Kidney epithelial cell (primary cell): ENCODE measurements at places on chromosomes 7 and 10. TPM values are rescaled to one million over a fixed set of nuclear protein-coding genes. Genes with fewer than 3 reads are reported as not detected.

Gene ABLIM1
- 41.9 and 51.9 TPM in 2 replicates for total RNA-seq

DNA sequence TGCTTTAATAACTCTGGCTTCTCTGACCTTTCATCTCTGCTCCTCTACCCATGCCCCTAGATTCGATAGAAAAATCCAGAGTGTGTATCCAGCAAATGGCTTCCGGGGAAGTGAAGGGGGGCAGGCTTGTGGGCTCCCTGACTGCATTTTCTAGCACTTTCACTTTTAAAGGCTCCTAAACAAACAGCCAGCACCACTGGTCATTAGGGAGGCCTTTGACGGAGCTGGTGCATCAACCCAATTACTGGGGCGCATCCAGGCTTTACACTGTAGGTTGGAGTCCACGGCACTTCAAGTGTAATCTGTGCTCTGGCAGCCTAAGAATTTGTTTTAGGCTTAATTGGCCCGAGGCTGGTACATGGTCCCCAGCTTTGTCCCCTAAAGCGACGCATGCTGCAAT is 291.9 kb downstream of the GFRA1 start:
- no peak for DNase-seq

DNA sequence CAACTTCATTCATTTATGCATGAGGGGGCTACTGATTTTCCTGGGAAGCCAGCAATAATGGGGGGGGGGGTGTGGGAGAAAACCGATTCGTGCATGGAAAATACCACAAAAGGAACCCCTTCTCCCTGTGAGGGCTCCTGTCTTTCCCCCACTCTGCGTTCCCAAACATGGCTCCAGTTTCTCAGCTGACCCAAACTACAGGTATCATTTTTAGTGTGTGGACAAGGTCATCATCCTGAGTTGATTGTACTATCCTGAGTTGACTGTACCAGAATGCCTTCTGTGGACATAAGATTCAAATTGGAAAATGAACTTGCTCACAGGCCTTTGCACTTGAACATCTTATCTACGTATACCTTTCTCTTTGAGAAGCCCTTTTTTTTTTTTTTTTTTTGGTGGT is 49.9 kb downstream of the ZRANB1 start:
- no peak for DNase-seq

Gene TAS2R41
- total RNA-seq, result not detected in 2 replicates

DNA sequence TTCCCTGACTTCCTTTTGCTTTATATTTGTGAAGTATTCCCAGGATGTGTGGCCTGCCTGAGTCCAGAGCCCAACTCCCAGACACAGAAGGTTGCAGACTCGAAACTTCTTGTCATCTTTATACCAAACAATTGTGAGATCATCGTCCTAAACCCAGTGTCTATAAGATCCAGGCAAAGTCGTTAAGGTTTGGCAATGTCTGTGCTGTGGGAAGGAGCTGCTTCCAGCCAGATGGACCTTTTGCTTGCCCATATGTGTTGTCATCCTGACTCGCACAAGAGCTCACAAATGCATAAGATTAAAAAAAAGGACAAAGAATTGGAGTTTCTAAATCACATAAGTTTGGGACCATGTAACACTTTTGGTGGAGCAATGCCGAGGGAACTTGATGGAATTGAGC is 37.0 kb downstream of the WNT2 start:
- DNase-seq, result no peak

DNA sequence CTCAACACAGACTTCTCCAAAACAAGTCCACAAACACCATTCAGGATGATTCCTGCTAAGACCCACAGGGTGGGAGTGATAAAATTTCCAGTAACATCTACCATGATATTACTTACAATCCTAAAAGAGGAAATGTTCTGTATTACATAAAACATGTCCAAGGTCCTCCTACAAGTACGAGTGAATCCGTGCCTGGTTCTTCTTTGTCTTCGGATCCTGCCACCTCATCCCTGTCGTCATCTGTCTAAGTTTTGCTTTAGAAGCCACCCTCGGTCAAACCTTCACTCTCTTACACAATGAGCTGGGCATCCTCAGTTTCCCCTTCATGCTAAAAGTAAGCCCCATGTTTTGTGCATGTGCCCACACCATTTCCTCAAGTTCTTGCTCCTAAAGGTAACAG is 279.0 kb downstream of the KCNMA1 start:
- no peak for DNase-seq

GRCh38 chr7:117674617-117675016 is 194.8 kb downstream of the CFTR start:
- no peak for DNase-seq

Gene LBX1
- not detected in 2 replicates for total RNA-seq

- no peak for DNase-seq
Measured at GRCh38 chr7:139106959-139107358, 2.6 kb downstream of the ZC3HAV1 start.

Gene TRPV5
- not detected in 2 replicates for total RNA-seq

Gene AUTS2
- total RNA-seq, result 9.9 and 19.2 TPM in 2 replicates

Gene INMT
- not detected in 2 replicates for total RNA-seq

DNA sequence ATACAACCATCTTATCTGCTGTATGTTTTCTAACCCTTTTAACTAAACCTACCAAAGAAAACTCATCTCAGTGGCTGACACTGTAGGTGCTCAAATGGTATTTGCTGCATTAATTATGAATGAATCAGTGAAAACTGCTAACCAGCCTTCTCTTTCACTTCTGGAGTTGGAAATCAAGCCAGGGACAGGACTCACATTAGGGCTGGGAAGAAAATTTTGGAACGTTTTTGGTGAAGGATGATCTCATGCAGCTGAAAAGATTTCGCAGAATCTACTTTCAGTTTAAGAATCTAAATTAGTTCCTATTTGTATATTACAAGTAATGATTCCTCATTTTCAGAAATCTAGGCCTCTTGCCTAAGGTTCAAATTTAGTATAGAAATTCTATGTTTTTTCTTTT is 12.9 kb downstream of the MTPN start:
- no peak for DNase-seq

DNA sequence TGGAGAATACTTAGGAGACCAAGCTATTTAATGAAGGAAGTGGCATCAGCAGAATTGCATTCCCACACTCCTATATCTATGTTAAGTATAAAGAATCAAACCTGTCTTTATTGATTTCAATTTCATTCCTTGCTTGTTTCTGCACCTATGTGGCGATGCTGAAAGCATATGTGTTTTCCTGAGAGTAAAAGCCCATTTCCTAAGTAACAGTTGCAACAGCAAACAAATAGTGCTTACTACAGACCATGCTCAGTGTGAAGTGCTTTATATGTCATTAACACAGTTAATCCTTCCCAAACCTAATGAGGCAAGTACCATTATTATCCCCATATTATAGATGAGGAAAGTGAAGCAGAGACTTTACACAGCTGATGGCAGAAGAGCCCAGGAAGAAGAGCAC is 552.1 kb downstream of the PARD3 start:
- no peak for DNase-seq

GRCh38 chr10:123729523-123729922 is 63.4 kb downstream of the GPR26 start:
- DNase-seq, result no peak
